ENCODE measurements at places on chromosomes 1 and 21.
A peak's percentile ranks its signal among the peaks of the same experiment; 100 is the strongest.

DNA sequence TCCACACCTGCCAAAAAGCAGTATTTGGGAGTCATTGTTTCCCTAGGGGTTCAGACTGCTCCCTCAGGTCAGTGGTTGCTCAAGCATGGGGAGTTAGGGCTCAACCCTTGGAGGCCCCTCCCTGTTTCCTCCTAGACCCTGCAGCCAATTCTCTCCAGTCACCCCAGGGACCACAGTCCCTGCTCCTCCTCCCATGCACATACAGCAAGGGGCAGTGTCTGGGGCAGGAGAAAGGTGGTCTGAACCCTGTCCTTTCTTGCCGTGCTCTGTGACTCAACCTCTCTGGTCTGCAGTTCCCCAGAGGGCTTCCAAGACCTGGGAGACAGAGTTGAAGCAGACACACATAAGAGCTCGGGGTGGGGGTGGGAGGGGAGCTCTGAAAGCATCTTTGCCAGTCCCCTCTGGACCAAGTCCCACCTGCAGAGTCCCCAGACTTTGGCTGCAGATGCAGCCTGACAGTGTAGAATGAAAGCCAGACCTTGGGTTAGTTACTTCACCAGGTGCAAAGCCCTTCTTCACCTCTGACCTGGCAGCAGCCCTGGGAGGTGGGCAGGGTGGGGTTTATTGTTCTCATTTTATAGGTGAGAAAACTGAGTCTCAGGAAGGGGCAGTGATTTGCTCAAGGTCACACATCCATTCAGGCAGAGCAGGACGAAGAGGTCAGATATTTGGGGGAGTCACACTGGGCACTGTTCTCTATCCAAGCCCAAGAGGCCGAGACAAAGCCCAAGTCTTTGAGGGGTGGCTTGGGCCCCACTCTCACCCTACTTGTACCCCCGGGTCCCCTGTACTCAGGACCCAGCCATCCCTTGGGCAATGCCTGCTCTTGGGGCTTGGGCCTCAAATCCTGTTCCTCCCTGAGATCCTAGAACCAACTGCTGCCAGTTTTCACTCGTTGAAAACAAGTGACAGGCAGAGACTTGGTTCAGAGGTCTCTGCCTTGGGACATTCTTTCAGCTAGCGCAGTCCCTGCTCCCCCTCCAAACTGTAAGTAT is 748 bp downstream of the PDZK1IP1 start:
- DNase-seq, result no peak

DNA sequence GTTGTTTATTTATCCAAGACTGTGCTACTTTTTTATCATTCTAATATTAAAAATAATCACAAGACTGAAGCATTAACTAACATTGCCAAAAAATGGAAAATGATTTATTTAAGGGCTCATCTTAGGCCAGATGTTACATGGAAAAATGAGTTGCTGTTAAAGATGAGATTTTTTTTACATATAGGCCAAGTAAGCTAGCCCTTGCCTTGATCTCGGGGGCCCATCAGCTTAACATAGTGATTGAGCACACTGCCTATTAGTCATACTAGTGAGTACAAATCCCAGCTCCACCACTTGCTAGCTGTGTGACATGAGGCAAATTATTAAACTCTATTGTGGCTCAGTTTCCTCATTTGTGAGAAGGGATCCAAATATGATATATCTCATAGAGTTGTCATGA is 275.9 kb upstream of the SNX7 start:
- DNase-seq, result no peak

GRCh38 chr1:184800876-184801275 is 46.2 kb upstream of the EDEM3 start:
- no peak for DNase-seq

GRCh38 chr1:101587741-101588140 is 350.9 kb downstream of the S1PR1 start:
- peak; percentile 73 for DNase-seq

GRCh38 chr1:204108312-204109141 is 35.6 kb downstream of the SOX13 start:
- no peak for DNase-seq

GRCh38 chr1:228990906-228991569 is 255.8 kb downstream of the RHOU start:
- DNase-seq, result no peak

- DNase-seq, result no peak
Observed at GRCh38 chr21:31351438-31351837, 7.4 kb upstream of the TIAM1 start.

DNA sequence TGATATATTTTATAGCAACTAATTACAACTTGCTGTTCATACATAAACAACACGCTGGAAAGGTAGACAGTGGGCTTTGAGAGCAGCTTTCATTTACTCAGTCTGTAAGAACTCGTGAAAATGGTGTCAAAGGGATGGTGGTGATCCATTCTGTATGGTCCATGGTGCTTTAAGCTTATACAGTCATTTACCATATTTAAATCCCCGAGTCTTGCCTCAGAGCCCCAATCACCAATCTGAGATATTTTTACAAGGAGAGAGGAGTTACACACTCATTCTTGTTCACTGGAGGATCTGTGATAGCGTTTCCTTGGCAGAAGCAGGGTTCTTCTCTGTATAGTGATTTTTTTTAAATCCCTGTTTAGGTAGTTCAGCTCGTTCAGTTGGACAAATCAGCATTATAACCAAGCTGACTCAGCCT is 694.6 kb downstream of the USP25 start:
- no peak for DNase-seq

- no peak for DNase-seq
Observed at GRCh38 chr1:24486331-24487065, 16.1 kb upstream of the RCAN3 start.

DNA sequence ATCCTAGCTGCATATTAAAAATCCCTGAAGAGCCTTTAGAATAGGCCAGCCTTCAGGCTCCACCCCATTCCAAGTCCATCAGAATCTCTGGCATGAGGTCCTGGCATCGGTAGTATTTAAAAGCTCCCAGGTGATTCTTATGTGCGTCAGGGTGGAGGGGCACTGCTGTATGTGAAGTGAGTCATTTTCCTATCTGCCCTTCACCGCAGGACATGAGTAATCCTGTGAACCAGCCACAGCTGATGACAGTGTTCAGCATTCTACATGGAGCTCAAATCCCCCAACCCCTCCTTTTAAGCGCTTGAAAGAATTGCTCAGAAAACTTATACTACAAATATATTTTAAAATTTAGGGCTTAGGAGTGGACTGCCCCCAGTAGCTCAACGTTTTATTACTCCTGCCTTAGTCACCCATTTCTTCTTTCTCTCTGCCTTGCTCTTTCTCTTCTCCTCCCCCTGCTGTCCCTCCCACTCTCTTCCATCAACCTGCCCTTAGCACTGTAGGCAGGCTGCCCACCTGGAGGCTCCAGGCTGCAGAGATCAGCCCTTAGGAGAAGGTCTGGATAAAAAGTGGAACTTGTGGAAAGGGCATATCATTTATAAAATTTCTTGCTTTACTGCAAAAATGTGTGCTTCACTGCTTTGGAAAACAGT is 73.8 kb upstream of the ZNF281 start:
- peak; percentile 44 for DNase-seq

GRCh38 chr1:116374353-116375147 is 1.5 kb downstream of the ATP1A1 start:
- no peak for DNase-seq

- peak; percentile 36 for DNase-seq
Observed at GRCh38 chr1:215631489-215631888, 64.4 kb downstream of the KCTD3 start.

GRCh38 chr1:77347646-77348045 is 65.8 kb downstream of the AK5 start:
- no peak for DNase-seq

DNA sequence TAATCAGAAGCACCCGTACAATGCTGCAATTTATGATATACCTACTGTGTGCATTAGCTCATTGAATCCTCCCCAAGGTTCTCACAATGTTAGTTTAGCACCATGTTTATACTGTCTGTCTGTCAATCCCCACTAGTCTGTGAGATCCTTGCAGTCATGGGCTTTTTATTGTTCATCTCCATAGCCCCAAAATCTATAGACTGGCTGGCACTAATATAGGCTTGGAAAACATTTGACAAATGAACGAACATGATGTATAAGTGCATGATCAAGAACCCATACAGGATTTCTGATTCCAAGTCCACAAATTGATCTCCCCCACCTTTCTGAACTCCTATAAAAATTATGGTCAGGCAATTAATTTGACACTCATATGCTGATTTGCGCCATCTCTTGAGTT is 290.0 kb downstream of the OMA1 start:
- no peak for DNase-seq

DNA sequence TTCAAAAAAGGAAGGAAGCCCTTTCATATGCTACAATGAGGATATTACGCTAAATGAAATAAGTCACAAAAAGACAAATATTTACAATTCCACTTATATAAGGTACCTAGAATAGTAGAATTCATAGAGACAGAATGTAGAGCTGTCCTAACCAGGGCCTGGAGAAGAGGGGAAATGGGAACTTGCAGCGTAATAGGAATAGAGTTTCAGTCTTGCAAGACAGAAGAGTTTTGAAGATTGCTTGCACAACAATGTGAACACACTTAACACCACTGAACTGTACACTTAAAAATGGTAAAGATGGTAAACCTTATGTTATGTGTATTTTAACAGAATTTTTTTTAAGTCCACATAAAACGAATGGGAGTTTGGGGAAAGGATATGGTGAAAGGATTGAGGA is 2.9 kb downstream of the CD1B start:
- DNase-seq, result no peak

DNA sequence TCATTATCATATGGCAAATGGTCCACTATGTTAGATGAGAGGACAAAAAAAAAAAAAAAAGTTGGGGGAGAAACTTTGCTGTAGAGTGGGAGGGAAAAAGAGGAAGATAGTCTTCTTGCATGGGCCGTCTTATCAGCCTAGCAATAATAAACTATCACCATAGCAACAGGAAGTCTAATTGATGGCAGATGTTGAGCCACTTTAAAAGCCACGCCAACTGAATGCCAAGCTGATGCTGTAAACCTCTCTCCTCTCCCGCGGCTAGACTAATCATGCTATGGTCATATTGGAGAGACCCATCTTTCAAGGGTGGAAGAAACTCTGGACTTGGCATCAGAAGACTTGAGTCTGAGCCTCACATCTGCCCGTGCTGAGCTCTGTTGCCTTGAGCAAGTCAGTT is 122.2 kb upstream of the HOOK1 start:
- no peak for DNase-seq

DNA sequence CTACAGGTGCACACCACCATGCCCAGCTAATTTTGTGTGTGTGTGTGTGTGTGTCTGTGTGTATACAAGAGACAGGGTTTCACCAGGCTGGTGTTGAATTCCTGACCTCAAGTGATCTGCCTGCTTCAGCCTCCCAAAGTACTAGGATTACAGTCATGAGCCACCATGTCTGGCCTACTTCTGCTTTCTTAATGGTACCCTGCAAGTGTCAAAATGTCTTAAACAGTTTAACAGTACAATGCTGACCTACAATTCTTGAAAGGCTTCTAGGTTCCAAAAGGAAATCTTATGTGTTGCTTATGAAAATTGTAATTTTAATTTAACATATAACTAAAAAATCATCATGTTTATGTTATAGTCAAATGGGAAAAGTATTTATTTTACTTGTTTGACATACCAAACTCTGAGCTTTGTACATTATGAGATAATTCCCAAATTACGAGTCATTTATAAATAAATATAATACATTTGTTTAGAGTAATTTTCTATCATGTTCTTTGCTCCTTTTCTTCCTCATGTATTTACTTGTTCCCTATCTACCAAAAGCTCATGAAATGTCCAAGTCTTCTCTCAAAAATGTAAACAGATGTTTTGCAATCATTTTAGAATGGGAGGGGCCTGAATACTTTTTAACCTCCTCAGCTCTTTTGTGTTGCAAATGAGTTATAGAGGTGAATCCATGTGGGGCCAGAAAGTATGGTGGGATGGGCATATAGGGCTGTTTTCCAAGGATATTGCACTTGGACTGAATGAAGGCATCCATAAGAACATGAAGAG is 8.4 kb upstream of the VCAM1 start:
- DNase-seq, result no peak

- DNase-seq, result no peak
Observed at GRCh38 chr1:218775501-218776021, 398.1 kb upstream of the LYPLAL1 start.

- no peak for DNase-seq
Observed at GRCh38 chr1:107264007-107264406, 123.2 kb downstream of the NTNG1 start.

DNA sequence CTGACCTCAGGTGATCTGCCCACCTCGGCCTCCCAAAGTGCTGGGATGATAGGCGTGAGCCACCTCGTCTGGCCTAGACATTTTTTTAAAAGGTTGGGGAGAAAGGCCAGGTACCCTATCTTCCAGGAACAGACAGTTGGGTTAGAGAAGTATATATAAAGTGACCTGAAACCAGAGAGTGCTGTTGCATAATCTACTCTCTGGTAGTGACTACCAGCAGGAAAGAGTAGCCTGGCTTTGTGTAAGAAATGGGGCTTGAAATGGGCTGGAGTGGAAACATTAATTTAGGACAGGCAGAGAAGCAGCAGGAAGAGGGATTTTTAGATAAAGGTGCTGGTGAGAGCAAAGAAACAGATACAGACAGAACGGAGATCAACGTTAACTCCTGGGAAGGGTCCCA is 125.8 kb upstream of the HOOK1 start:
- no peak for DNase-seq

GRCh38 chr1:210385228-210385627 is 56.5 kb downstream of the HHAT start:
- no peak for DNase-seq

- no peak for DNase-seq
Observed at GRCh38 chr1:194347200-194347599, 1160.8 kb upstream of the B3GALT2 start.

GRCh38 chr1:184684285-184685074 is 70.2 kb downstream of the EDEM3 start:
- DNase-seq, result no peak

GRCh38 chr1:223754681-223755431 is 42.5 kb downstream of the CAPN2 start:
- no peak for DNase-seq

GRCh38 chr1:96579636-96580035 is 141.9 kb upstream of the PTBP2 start:
- DNase-seq, result no peak

DNA sequence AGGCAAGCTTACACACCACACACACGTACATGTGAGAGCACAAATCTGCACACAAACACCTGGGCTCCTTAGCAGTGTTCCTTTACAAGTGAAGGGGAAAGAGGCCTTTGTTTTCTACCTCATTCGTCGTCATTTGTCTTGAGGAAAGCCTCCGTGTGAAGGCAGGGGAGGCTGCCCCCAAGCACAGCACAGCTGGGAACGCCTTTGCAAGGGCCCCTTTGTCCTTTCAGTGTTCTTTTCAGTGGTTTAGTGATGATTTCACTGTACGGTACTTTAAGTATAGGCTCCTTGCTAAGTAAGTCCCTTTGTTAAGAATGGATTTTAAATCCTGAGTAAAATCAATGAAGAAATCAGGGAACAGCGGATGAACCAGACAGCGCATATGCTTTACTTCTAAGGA is 94.1 kb downstream of the PGBD5 start:
- no peak for DNase-seq

DNA sequence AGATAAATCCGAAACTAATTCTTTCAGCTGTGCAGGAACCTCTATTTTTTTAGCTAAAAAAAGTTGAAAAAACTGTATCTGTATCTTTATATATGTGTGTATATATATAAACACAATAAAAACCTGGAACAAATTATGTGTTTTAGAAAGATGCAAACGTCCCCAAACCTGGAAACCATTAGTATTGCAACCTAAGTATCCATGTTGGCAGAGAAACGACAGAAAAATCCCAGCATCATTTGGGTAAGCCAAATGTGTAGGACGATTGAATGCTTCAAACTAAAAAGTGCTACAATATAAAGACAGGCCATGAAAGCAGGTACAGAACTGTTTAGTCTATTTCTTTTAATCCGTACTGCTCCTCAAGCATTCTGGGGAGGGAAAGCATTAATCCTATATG is 87.9 kb downstream of the AHCTF1 start:
- no peak for DNase-seq

- no peak for DNase-seq
Observed at GRCh38 chr1:239361403-239361802, 25.0 kb upstream of the CHRM3 start.

All from mucosa of gallbladder (tissue), 1 donor.